Bone marrow (tissue), 2 donors: ENCODE measurements at places on chromosomes 1 and 21.

DNA sequence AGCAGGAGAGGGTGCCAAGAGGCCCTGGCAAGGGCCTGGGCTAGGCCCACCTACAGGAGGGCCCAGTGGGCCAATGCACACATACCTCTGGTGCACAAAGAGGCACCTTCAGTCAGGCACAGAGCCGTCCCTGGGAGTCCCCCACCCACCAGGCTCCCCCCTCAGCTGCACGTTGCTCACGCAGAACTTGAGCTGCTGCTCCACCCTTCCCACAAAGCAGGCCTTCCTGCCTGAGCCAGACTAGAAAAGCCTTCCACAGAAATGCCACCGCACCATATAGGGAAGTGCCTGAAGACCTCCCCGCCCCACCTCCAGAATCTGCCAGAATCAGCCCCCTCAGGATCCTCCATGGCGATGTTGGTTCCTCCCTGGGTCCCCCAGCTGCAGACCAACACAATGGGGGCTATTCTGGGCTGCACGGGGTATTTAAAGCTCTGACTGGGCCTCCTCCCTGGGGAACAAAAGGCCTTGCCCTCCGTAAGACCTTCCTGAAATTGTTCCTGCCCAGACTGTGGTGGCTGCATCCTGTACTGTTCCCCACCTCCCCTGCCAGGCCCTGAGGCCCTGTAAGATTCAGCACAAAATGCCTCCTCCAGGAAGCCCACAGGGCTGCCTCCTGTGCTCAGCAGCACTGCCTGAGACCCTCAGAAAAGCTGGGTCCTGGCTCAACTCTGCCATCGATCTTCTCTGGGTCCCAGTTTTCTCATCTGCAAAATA, 27.2 kb downstream of the HSPG2 start:
- DNase-seq: peak; percentile 9

DNA sequence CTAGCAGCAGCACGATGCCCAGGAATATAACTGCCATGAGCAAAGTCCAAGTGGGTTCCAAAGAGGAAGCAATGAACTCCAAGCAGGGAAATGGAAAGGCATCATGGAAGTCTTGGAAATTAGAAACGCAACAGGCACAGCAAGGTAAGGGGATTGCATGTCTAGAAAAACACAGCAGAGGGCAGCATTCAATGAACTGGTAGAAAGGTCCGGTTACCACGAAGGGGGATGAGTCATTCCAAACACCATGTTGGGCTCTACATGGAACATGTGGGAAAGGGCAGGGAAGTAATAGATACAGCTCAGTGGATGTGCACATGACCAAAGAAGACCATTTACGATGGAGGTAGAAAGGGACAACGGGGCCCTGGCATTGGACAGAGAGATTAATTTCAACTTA, 36.4 kb downstream of the RXRG start:
- DNase-seq: no peak

DNA sequence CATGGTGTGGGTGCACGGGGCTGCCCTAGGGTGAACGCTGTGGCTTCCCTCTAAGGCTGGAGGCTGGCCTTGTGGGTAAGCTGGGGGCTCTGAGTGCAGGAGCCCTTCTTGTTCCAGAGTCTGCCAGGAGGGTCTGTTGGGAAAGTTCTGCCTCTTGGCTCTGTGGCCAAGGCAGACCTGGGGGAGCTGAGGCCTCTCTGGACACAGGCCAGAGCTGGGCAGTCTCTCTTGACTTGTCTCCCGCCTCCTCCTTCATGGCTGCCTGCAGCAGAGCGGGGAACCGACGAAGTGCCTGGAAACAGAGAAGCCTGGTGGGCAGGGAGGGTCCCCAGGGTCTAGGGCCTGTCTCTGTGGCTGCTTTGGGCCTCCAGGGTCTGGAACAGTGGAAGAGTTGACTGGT, 30.3 kb upstream of the PEX10 start:
- DNase-seq: no peak

GRCh38 chr1:180228648-180229482, 1.2 kb upstream of the LHX4 start:
- no peak for DNase-seq

GRCh38 chr21:24275616-24276015, 1331.7 kb downstream of the MRPL39 start:
- DNase-seq: no peak

DNA sequence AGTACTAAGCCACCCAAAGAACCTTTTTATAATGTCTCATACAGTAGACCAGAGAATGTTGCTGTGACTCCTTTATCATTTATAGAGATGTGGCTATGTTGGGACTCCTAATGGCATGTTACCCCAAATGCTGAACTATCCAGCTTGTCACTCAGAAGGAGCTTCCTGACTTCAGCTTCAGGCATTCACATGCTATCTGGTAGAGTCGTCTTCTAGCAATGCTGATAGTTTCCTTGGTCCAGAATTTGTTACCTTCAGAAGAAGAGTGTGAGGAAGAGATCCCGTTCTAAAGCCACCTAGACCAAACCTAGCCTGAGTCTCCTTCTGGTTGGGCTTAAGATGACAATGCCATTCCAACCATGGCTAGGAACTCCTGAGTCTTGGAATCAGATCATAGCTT, 68.1 kb downstream of the OLFML2B start:
- no peak for DNase-seq

- no peak for DNase-seq
Observed at GRCh38 chr1:230639714-230640209, 2.5 kb upstream of the COG2 start.

- no peak for DNase-seq
Observed at GRCh38 chr21:40531431-40532110, 315.4 kb downstream of the DSCAM start.

- DNase-seq: no peak
Observed at GRCh38 chr1:216779686-216780085, 56.5 kb upstream of the ESRRG start.

DNA sequence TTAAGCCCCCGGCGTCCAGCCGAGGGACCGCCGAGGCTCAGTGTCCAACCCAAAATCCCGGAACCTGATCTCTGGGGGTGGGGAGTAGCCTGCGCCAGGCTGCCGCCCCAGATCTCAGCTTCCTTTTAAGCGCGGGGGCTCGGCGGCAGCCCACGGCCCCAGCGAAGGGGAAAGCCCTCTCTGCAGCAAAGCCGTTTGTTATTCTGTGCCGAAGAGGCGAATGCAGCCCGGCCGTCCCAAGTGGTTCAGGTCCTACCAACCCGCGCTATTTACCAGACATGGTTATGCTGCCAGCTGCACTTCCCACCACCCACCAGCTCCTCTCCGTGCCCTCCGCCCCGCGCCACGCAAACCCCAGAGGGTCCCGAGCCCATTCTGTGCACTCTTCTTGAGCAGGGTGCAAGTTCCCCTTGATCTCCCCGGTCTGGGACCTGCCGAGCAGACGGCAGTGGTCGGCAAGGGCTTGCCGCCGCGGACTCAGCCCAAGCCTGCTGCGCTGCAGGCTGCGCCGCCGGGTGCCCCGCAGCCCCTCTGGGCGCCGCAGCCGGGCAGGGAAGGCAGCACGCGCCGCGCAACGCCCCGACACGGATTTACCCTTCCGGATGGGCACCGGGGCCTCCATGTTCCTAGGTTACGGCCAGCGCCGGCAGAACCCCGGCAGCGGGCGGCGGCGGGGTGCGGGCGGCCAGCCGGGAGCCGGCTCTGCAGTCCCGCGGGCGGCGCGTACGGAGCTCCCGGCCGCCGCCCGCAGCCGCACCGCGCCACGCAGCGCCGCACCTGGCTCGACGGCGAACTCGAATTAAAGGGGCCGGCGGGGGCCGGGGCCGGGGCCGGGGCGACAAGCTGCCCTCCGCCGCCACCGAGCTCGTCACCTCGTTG, 738 bp upstream of the KCNA2 start:
- no peak for DNase-seq

GRCh38 chr1:226829105-226829504, 41.3 kb upstream of the PSEN2 start:
- DNase-seq: no peak

DNA sequence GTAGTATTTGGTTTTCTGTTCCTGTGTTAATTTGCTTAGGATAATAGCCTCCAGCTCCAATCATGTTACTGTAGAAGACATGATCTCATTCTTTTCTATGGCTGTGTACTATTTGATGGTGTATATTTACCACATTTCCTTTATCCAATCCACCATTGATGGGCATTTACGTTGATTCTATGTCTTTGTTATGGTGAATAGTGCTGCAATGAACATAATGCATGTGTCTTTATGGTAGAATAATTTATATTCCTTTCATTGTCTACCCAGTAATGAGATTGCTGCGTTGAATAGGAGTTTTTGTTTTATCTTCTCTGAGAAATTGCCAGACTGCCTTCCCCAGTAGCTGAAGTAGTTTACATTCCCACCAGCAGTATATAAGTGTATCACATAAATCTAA, 538.8 kb downstream of the LRRIQ3 start:
- DNase-seq: no peak

GRCh38 chr1:203969846-203970245, 103.1 kb upstream of the SOX13 start:
- DNase-seq: no peak

GRCh38 chr1:16980473-16981268, at the start of gene MFAP2:
Gene MFAP2 (minus strand): TSS chr1:16980620. CDS start chr1:16978273, 2,347 bp downstream.
- no peak for DNase-seq

DNA sequence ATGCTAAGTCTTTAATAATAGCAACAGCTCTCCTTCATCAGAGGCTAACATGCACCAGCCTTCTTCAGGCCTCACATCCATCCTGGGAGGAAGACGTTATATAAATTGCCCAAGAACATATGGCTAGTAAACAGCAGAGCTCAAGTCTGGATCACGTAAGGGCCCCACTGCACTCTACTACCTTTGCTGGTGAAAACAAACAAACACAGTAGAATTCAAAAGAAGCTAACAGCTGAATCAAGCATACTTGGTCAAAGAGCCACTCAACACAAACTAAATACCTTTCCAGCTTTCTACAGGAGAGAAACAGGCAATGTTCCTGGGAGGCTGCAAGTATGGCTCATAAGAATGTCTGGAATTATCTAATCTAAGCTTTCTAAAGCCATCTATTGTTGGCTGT, 66.0 kb downstream of the WLS start:
- DNase-seq: no peak

DNA sequence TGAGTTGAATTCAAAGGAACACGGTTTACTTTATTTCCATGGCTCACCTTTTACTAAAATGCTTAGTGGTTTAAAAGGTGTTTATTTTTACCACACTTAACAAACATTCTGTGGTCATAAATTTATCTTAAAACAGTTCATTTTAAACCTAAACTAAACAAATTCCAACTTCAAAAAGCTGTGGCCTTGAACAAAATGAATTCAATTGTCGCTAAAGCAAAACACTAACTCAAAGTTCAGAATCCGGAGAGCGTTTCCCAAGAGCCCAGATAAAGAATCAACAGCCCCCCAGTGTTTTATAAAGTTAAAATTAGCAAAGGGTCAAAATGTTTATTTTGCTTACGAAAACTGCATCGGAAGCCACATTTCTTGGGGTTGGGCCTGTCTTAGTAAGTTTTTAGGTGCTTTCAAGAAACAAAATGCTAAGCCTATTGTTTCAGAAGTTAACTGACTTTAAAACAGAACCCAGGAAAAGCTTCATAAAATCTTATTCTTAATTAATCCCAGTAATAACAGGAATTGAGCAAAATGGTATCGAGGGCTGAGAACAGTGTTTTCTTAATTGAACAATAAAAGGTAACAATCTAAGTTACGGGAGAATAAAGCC, 1.3 kb downstream of the PUM1 start:
- no peak for DNase-seq

DNA sequence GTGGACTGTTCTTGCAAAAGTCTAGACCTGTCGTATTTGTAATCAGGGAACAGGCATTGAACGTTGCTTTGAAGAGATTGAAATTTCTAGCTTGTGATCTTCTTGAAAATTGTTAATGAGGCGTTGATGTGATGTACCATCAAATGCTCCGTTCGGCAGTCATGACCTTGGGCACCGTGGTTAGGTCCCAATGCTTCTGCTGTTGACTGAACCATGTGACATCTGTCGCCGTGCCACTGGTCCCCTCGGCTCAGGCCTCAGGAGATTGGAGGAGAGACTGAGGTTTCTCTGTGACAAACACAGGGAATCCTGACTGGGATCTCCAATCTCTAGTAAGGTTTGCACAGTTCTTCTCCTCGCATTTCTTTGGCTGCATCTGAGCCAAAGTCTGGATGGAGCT, 18.1 kb upstream of the KCNAB2 start:
- DNase-seq: no peak

DNA sequence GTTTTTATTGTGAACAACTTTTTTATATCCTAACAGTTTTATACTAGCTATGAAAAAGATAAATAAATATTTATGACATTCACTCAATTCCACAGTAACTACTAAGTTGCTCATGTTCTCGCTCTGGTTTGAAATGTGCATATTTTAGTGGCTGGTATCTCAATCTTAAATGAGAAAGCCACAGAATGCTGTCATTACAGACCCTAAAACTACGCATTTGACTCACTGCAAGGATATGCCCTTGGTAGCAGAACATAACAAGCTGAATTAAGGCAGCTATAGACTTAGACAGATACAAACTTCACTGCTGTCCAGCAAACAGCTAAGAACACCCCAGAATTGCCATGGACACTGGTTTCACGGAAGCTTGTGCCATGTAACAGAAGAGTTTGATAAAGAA, 19.0 kb downstream of the DAB1 start:
- DNase-seq: no peak

GRCh38 chr21:45923146-45923545, 58.4 kb upstream of the COL6A1 start:
- no peak for DNase-seq

DNA sequence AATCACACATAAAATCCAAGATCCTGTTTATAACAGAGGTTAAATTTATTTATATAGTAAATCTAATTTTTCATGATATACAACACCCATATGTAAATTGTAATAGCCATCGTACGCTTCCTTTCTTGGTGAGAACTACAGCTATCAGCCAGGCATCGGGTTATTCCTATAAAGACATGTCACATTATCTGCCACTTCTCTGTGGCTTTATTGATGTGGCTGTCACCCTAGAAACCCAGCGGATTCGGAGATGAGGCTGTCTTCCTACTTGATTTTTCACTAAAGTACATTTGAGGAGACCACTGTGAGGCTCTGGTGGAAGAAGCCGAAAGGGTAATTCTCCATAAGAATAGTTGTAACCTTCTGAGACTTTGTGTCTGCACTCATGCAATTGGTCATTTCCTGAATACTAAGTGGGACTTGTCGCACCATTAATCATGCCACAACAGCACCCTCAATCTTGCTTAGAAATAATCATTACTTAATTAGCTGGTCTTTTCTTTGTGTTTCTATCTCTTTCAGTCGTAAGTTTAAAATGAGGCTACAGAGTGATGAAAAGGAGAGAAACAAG, 106.0 kb downstream of the NTNG1 start:
- DNase-seq: no peak

DNA sequence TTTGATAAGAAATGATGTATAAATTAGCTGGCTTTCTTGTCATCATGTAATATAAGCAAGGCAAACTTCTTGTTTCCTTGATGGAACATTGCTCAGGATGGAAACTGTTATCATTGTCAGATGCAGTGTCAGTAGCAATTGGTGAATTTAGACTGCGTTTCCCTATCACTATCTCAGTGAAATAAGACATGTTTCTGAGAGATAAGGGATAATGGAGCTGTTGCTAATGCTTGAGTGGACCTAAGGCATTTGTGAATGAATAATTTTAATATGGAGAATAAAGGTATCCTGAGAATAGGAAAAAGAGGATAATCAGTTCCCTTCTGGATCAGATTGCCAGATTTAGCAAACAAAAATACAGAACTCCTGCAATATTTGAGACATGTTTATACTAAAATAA, 160.9 kb downstream of the HLX start:
- DNase-seq: no peak
